CD4-positive, alpha-beta T cell treated with Interleukin-21 for 1 hour (primary cell): ENCODE measurements at places on chromosomes 5 and 9.

DNA sequence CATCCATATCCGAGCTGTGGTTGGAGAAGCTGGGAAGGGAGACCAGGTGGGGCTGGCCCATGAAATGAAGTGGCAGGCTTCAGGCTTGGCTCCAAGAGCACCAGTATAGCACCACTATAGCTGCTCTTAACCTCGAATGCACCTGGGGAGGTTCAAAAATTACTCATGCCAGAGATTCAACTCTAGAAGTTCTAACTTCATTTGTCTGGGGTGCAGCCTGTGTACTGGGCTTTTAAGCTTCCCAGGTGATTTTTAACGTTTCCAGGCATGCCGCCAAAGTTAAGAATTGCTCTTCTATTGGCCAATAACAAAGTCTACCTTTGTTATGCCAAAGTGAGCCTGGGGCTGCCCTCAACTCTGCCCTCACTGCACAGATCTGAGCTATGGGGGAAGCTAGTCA, 458 bp downstream of the PRSS3 start:
- no peak for DNase-seq

DNA sequence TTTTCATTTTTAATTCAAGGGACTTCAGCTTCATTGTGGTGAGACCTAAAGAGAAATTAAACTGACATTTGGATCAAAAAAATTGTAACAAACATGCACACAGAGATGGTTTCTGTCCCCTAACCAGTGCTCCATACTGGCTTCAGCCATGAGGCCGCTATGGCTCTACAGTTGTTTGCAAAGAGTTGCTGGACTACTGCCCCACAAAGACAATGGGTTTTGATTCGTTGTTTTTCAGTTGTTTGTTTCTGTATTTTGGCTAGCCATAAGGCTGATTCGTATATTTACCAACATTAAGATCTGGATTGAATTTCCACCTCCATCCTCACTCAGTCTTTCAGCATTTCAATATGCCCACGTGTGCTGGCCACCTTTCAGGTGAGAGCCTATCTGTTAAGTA, 163.7 kb upstream of the KIF2A start:
- no peak for DNase-seq

- no peak for DNase-seq
These were observed 284.3 kb upstream of the IRX4 start for GRCh38 chr5:2166979-2167377.

DNA sequence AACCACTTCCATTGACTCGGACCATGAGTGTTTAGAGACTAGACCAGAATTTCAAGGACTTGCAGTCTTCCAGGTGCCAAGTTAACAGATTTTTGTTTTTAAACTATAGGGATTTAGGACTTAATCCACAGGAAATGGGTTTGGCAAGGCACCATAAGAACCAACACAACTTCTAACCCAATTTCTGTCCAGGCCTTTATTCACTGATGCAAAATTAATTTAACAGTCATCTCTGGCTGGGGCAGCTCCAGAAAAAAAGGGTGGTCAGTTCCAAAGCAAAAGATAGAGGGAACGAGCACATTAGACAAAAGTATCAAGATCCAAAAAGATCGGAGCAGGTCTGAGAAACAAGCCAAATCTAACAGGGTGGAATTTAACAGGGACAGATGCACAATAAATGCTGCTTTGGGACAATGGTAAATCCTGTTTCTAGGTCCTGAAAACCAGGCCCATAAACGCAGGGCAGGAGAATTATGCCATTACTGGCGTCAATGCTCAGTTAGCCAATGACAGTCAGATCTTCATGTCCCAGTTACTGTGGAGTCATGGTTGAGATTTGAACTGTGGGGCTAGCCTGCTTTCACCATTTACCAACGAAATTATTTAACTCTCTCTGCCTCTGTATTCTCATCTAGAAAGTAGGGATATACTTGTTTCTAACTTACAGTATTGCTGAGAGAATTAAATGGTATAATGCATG, 590.8 kb upstream of the BRINP1 start:
- no peak for DNase-seq

- DNase-seq = no peak
These were observed 786 bp downstream of the PCDHB5 start for GRCh38 chr5:141135718-141136266.

DNA sequence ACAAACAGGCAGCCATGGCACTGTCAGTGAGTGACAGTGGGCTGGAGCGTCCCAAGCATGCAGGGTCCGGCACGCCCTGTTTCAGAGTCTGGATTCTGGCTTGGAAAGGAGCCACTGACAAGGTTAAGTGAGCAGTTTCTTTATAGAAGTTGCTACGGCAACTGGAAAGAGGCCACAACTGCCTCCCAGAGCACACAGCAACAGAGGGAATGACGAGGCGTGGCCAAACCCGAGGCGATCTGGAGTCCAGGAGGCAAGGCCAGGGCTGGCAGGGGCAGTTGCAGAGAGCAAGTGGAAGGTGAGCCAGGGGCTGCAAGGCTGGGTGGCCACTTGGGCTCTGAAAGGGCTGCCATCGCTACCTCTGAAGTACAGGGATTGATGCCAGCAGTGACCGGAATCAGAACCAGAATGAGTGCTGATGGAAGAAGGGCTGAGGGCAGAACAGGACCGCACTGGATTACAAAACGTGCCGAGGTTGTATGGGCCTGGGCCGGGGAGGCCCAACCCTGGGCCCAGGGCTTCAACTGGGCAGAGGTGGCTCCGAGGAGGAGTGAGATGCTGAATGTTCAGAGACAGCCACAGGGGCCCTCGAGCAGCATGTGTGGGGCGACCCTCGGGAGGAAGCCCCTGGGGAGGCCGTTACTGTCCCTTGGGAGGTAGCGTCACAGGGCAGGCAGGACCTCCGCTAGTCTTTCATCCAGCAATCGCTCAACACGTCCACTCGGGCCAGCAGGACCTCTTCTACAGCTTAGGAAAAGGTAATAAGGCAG, 4.6 kb downstream of the MRPL41 start:
- DNase-seq = no peak

- no peak for DNase-seq
These were observed 49.8 kb upstream of the PALM2AKAP2 start for GRCh38 chr9:109730228-109730627.

- no peak for DNase-seq
These were observed 119.8 kb upstream of the TBC1D2 start for GRCh38 chr9:98375138-98375726.

DNA sequence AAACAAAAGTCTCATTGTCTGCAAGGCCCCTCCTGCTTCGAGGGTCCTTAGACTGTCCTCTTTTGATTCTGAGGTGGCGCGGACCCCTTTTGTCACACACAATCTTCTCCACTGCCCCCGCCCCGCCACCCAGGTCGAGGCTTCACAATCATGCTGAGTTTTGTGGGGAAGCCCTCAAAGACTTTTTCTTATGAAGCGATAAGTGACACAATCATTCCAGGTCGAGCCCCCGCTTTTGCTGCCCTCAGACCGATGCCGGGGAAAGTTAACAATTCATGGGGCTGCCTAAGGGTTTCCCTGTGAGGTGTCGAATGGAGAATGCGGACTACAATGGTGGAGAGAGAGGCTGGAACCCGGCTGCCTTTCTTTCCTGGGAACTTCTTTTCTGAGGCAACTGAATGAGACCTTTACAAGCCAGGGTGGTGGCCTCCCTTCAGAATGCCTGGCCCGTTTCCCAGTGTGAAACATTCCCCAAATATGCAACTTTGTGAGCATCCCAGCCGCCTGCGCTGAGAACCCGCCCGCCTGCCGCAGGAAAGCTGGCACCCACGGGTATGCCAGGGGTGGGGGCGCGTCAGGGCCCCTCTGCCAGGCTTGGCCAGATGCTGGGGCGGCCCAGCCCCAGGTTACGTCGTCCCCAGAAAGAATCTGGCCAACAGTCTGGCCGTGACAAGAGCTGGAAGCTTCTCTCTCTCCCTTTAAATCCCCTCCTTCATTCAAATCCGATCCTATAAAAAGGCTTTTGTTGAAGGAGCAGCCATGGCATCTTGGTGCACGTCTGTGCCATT, 71.9 kb downstream of the MAP1B start:
- no peak for DNase-seq

- DNase-seq = no peak
These were observed 9.5 kb downstream of the HK3 start for GRCh38 chr5:176889321-176890280.

DNA sequence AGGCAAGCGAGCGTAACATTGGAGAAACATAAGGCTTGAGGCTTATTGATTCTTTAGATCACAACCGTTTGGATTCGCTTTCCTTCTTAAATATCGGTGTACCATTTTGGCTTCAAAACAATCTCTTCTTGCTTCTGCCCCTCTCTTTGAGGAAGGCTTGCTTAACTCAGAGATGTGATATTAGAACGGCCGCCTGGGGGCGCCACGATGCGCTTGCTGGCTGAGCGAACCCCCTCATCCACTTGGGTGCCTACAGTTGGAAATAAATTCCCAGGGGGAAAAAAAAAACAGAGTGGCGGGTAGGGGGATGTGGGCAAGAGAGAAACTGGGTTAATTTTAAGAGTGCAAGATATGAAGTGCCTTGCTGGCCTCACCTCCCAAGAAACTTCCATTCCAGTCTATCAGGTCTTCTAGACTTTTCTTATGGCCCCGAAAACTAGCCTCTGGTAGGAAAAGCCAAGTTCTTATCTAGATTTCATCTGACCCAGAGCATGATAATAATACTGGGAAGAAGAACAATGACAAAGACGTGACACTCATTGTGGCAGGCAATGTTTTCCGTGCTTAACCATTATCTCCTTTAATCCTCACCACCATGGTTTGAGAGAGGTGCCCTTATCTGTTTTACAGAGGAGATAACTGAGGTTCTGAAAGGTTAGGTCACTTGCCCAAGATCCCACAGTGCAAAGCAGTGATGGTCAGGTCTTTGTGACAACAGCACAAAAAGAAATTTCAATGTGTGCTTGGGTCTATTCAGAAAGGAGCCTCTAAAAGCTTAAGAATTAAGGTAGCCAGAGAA, 115.8 kb downstream of the DPYSL3 start:
- DNase-seq = no peak

DNA sequence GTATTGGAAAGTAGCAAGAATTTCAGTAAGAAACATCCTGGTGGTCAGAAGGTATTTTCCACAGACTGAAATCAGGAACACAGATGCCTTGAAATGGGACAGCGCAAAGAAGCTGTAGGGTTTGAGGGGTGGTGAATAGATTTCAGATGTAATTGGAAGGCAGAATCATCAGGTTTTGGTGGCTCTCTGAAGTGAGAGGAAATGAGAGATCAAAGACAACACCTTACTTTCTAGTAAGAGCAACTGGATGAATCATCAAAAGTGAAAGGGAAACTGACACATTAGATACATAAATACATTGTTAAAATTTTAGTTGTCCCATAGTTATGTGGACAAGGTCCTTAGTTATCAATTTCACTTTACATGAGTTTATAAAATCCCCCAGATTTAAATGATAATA, 188.2 kb upstream of the SLC27A6 start:
- DNase-seq = peak; percentile 5

DNA sequence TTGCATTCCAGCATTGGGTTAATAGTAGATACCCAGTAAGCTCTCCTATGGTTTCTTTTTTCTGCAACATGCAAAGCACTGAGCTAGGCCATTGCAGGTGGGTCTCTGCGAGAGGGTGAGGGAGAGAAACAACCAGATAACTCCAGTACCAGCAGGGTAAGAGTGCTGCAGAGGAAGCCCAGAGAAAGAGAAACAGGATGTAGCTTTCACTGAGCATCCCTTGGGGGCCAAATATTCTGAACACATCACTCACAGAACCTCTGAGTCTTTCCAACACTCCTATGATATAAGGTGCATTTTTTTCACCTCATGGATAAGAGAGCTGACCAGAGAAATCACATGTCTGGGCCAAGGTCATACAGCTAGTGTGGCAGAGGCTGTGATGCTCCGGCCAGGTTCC, 76.7 kb downstream of the TRIM32 start:
- DNase-seq = no peak

- no peak for DNase-seq
These were observed 340 bp downstream of the ELAVL2 start for GRCh38 chr9:23825700-23826099.

- no peak for DNase-seq
These were observed 463.8 kb downstream of the TLE1 start for GRCh38 chr9:81225596-81225995.

DNA sequence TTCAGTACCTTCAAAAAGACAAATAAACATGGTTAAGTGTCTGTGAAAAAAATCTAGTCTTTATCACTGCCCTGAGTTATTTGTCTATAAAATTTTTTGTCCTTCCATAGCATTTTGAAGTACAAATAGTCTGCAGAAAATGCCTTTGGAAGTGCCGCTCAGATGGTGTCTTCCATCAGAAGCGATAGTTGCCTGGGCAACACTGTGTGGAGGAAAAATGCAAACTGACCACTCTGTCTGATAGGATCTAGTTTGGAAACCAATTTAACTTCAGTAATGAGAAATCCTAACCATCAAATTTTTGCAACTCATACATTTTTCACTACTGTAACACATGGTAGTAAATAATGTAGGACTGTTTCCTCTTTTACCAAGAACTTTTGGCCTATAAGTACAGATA, 449.9 kb downstream of the PRELID2 start:
- no peak for DNase-seq

DNA sequence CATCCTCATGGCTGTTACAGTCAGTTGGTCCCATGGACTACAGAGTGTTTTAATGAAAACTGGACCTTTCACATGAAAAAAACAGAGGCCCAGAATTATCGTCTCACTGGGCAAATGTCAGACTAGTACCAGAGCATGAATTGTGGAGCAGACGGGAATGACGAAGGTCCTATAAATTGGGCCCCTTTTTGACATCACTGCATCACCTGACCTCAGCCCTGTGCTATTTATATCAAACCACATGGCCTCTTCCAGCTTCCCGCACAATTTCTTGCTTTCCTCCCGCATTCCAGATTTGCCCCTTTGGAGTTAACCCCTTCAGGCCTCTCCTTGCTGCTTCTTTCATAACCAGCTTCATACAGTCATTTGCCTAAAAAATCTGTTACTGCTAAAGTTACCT, 301.7 kb downstream of the ATPSCKMT start:
- no peak for DNase-seq

- no peak for DNase-seq
These were observed 71.3 kb downstream of the PTPN3 start for GRCh38 chr9:109426626-109427402.

DNA sequence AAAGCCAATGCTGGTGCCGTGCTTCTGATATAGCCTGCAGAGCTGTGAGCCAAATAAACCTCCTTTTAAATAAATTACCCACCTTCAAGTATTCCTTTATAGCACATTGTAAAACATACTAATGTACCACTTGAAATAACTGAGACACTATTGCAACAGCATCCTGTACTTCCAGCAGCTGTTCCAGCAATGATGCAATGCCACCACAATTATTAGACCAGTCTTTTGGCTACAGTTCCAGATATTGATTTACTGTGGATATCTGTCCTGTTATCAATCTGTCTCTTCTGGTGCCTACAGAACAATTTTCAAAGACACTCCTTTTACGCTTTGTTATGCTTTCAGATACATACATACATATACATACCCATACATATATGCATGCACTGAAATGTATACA, 567.9 kb downstream of the TAF11L14 start:
- no peak for DNase-seq

DNA sequence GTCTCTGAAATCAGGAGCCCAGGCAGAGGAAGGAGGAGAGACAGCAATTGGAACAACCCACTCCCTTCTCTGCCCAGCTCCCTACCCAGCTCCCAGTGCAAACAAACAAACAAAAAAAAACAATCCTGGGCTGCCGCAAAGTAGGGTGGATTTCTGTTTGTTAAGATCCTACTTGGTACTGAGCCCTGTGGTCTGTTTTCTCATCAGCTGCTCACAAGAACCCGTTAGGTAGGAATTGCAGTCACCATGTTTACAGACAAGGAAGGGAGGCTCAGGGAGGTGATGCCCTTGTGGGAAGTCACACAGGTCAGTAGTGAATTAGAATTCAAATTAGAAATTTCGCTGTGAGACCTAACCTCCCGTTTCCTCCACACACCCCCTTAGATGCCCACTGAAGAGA, 128.8 kb upstream of the RAD23B start:
- DNase-seq = no peak
